Jurkat, Clone E6-1 (cell line): ENCODE measurements at places on chromosomes 3 and 15.

DNA sequence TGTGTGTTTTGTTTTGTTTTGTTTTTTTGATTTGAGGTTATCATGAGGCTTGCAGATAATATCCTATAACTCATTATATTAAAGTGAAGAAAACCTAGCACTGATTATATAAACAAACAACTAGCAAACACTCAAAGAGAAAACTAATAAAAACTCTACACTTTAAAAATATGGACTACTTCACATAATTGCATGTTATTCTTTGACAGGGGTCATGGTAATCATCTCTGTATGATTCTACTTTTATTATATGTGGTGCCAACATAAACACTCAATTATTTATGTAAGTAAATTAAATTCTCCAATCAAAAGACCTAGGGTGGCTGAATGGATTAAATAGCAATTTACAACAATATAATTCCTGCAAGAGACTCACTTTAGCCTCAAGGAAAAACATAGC is 44.6 kb upstream of the P3H2 start:
- DNase-seq, result no peak

DNA sequence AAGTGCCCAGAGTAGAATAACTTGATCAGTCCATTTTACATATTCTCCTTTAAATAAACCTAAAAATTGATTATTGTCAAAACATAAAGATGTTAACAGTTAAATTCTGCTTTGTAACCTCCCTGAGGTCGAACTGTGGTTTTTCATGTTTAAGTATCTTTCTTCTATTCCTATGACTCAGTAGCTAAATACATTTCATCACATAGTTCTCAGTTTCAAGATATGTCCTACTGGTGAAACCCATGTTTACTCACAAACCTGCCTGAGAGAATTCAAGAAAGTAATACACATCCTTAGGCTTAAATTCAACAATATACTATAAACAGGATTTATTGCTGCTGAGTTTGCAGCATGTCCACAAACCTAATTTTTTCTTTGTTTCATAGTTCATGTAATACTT is 692.9 kb downstream of the ZPLD1 start:
- DNase-seq, result no peak

- peak; percentile 50 for DNase-seq
Measured at GRCh38 chr3:158659454-158660237, 12.8 kb downstream of the LXN start.

- DNase-seq, result no peak
Measured at GRCh38 chr15:45107941-45108630, 5.9 kb downstream of the DUOX2 start.

GRCh38 chr3:99780749-99781148 is 36.9 kb upstream of the CMSS1 start:
- DNase-seq, result peak; percentile 11

DNA sequence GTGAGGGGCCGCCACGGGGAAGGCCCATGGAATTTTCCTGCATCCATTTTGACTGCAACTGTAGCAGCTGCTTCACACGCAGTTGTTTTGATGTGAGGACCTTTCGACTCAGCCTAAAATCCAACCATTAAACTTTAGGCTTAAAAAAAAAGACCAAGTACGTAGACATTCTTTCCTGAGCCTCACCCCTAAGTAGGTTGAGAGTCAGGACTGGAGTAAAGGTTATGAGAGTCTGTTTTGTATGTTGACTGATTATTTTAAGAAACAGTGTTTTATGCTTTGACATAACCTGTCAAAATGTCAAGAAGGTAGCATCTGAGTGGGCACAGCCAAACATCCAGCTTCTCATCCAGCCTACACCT is 45.7 kb upstream of the AMOTL2 start:
- DNase-seq, result no peak

GRCh38 chr15:101431301-101431700 is 58.2 kb downstream of the PCSK6 start:
- DNase-seq, result no peak

- DNase-seq, result peak; percentile 79
Measured at GRCh38 chr15:59997070-59997701, 6.9 kb upstream of the FOXB1 start.

DNA sequence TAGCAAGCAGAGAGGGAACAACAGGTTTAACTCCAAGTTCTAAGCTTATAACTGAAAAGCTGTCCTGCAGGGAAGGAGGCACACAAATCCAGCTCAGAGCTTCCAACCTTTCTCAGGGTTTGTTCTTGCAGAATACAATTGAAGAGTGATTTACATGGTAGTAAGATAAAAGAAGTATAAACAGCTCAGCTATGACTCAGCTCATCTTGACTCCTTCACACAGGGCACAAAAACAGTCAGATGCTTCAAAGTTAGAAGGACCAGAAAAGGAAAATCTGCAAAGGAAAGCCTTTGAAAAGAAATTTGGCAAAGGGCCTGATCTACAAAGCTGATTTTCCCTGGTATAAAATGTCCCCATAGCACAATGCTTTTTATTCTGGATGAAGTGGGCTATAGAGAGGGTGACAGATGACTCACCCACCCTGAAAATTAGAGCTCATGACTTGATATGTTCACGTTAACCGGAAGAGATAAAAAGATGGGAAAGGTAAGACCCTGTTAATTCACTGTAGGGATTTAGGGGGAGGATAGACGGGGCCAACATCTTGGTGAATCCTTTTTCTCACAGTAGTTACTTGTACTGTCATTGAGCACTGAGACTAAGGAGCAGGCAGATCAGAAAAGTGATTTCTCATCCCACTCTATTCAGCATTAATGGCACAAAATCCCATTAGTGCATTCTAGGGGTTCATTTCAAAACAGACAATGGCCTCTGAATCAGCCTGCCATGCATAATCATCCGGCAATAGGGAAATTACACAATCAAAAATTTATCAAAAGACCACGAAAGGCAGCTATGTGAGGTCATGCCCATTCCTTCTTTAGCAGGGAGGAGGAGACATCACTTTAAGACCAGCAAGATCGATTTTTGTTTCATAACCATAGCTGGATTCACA is 143.5 kb downstream of the GAP43 start:
- no peak for DNase-seq

DNA sequence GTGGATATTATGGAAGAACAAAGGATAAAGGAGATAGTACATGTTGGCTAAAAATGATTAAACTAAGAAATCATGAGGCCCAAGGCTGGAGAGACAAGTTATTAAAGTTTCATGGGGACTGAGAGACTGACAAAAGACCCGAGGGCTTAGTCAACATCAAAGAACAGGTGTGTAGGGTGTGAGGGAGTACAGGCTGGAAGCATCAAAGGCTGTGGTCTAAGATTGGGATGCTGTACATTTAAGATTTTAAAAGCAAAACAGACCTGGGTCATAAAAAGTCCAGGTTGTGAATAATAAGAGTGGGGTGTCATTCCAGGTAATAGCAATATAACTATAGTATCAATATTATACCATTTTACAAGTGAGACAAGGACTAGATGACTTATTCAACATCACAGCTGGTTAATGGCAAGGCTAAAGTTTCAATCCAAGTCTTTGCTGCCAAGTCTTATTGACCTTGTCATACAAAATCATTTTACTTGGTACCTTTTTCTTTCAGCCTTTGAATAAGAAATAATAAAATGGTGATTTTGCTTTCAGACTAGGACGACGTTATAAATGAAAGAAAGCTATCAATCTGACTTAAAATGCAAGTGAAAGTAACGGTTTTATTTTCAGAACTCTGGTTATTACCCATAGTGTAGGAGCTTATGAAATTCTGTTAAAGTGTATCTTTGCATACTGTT is 211.6 kb downstream of the TNIK start:
- no peak for DNase-seq
